ENCODE measurements at places on chromosomes 6 and 20. TPM values are rescaled to one million over a fixed set of nuclear protein-coding genes. Genes with fewer than 3 reads are reported as not detected.

Gene PHACTR3
- polyA plus RNA-seq, result 13.1 TPM

Gene FAM83B
- 8.8 TPM for polyA plus RNA-seq

GRCh38 chr20:44054849-44055248 lies 132.1 kb downstream of the JPH2 start:
- DNase-seq, result no peak

DNA sequence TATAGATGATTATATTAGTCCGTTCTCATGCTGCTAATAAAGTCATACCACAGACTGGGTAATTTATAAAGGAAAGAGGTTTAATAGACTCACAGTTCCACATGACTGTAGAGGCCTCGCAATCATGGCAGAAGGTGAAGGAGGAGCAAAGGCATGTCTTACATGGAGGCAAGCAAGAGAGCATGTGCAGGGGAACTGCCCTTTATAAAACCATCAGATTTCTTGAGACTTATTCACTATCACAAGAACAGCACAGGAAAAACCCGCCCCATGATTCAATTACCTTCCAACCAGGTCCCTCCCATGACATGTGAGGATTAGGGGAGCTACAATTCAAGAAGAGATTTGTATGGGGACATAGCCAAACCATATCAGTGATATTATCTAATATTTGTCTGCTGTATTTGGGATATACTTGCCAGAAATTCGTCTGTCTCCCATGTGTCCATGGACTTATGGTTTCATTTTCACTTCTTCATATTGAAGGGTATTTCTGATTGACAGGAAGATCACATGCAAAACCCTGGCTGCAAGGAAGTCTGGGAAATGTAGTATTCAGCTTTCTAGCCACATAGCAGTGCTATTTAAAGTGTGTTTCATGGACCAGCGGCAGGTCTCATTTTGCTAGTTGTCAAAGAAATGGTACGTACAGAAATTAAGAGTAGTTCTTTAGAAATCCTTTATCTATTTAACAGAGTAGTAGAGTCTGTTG lies 50.5 kb upstream of the PAK5 start:
- no peak for DNase-seq

DNA sequence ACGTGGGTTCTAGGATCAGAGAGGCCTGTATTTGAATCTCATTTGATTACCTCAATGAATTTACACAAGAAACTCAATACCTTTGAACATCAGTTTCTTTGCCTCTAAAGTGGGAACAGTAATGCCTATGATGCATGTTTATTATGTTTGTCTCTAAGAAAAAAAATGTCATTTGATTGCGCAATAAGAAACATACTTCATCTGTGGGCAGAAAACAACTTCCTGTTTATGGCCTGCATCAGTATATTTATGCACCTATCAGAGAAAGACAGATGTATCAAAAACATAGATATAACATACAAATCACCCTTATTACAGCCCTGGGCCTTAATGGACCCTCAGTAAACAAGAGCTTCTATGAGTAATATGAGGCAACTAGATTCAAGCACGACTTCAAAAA lies 516.4 kb upstream of the ARID1B start:
- DNase-seq, result no peak

All from left renal cortex interstitium (tissue), 4 donors.